Activated T-cell treated with anti-CD3 and anti-CD28 coated beads, Interleukin-2, amount 50 U/mL, for 1 hour (primary cell): ENCODE measurements at places on chromosomes 5 and 9.

GRCh38 chr9:34994260-34994899 lies 4.8 kb downstream of the DNAJB5 start:
- DNase-seq, result no peak

DNA sequence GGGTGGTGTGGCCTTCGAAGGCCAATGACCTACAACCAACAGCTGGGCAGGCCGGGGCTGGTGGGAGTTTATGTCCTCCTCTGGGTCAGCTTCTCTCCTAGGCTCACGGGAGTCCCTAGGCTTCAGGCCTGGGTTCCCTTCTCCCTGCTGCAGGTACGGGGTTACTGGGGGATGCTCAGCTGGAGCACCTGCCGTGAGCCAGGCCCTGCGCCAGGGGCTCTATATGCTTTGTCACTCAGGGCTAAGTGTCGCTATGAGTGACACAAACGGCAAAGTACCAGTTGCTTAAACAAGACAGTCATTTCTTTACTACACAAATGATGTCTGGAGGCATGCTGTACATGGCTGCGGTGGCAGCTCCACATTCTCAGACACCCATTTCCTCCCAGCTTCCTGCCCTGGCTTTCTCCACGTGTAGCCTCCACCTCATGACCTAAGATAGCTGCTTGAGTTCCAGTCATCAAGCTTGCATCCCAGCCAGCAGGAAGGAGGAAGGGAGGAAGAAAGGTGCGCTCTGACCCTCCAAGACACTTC lies 22.5 kb upstream of the NINJ1 start:
- DNase-seq, result no peak

DNA sequence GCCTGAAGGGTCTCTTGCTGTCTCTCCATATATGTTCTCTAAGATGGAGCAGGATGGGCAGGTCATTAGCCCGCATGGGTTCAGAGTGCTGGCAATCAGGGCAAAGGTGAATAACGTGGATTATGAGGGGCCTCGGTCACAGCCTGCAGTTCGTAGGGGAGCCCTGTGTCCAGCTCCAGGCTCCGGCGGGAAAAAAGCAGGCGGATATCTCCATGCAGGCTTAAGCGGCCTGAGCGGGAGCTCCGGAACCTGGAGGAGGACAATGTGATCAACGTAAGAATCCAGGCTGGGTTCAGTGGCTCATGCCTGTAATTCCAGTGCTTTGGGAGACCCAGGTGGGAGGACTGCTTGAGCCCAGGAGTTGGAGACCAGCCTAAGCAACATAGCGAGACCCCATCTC lies 2.2 kb upstream of the STOML2 start:
- no peak for DNase-seq

- no peak for DNase-seq
Measured at GRCh38 chr5:89827960-89828359, 581.6 kb downstream of the CETN3 start.

DNA sequence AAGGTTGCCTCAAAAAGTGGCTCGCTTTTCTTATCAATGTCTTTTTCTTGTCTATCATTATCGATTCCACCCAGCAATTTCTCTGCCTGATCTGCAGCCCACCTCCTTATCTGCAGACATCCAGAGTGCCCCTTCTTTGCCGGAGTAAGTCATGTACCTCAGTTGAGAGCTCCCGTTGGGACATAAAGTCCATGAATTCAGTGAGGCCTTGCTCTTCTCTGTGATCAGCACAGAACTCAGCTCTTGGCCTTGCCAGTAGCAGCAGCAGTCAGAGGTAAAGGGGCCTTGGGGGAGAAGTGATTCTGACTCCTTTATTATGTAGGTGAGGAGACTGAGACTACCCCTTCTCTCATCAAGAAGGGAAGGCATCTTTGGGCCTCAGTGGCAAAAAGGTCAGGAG lies 24.9 kb upstream of the DCAF12 start:
- no peak for DNase-seq

DNA sequence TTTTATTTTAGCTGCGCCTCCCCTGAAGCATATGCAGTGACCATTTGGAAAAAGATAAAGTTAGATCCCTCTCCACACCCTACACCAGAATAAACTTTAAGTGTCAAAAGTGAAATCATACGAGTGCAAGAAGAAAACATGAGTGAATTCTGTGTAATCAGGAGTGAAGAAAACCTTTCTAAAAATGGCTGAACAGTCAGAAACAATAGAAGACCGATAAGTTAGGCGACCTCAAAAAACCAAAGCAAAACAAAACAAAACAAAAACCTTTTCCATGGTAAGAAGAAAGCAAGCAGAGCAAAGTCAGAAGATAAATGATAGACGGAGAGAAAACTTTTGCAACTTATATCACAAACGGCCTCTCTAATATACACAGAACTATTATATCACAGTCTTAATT lies 16.6 kb upstream of the TSC1 start:
- no peak for DNase-seq

GRCh38 chr9:93267091-93267541 lies 83.2 kb downstream of the WNK2 start:
- DNase-seq, result no peak

- no peak for DNase-seq
Measured at GRCh38 chr9:8728910-8729309, 929.3 kb upstream of the DMAC1 start.

DNA sequence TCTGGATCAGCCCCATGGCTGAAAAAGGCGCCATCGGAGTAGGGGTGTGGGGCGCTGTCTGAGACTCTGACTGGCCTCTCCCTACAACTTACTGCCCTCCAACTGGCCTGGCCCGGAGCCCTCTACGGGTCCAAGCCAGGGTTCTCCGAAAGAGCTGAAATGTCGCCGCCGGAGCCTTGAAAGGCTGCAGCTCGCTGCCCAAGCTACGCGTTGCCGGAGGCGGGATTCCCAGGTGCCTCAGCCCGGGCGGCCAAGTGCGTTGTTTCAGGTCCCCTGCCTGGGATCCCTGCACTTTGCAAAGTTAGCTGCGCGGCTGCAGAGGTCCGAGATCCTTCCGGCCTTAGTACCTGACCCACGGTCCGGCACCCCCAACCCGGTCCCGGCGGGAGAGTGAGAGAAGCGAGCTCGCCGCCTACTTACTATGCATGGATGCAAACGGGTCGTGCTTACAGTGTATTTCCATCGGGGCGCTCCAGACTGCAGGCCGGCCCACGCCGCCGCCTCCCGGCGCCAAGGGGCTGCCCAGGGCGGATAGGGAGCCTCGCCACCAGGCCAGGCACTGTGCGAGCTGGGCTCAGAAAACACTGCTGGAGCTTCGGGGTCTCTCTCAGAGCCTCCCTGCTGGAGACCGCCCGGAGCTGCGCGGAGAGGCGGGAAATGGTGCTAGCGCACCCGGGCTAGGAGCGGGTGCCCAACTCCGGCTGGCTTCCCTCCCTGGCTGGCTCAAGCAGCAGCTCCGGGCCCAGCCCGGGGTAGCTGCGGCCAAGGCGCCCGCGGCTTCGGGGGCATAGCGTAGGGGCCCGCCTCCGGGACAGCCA lies 7.7 kb downstream of the PAX5 start:
- DNase-seq, result peak; percentile 26

DNA sequence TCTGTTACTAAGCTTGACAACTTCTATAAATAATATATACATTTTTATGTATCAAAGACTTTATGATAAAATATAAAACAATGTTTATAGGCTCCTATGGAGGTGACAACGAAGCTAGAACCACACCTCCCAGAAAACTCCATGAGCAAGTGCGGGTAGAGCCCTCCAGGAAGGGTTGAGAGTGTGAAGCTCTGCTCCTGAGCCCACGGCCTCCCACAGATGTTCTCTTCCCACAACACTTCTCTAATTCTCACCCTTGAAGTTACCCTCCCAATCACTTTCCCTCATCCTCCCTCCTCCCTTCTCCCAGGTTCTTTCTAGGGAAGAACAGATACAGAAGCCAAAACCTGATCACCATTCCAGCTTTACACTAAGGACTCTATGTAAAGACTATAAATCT lies 427.6 kb downstream of the SPOCK1 start:
- no peak for DNase-seq

DNA sequence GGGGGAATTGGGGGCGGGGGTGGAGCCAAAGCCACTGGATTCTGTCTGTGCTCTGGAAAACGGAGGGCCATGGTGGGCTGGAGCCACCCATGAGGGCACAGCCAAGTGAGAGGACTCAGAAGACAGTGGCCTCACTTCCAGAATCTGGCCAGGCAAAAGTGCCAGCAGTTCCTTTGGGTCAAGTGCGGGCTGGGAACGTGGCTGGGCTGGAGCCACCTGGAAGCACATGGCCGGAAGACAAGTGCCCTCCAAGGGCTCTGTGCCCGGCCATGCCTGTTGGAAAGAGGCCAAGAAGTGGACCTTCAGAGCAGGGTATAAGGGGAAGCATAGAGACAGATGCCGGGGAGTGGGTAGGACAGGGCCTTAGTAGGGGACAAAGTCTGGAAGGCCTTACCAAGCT lies 11.7 kb upstream of the SH3PXD2B start:
- no peak for DNase-seq

DNA sequence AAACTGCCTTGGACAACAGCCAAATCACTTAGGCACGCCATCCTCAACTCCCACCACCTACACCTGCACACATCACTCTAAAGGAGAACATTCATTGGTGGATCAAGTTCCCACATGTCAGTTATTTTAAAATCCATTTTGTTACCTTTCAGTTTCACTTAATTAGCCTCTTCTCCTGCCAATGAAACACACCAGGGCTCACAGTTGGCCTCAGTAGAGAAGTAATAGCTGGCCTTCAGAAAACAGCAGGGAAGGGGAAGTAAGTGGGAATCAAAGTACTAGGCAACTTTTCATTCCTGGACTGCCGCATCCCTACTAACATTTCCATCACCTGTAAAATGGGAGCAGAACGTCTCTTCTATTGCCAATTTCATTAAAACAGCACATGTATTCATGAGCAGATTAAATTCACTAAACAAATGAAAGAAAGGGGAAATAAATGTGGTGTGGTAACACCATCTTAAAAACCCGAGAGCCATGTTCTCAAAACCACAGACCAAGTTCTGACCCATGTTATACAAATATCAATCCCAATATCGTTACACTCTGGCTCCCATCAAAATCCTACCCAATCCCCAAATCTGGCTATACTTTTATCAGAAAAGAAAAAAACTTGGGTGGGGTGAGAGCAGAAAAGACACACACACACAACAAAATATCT lies 1.7 kb downstream of the SIL1 start:
- DNase-seq, result no peak

DNA sequence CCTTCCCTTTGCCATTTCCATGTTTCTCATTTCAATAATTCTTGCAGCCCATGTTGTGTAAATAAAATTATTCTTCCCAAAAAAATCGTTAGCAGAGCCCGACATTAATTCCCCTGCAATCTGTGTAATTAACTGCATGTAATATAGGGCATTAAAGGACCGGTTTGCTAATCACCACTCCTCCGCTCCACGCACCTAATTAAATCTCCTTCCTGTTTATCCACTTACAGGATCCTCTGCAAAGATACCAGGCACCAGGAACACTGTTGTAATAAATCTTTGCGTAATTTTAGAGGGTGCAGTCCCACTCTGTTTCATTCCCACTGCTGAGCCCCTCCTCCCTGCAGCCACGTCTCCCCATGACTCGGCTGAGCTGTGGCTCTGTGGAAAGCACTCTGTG lies 105.0 kb upstream of the PPP1R26 start:
- no peak for DNase-seq

DNA sequence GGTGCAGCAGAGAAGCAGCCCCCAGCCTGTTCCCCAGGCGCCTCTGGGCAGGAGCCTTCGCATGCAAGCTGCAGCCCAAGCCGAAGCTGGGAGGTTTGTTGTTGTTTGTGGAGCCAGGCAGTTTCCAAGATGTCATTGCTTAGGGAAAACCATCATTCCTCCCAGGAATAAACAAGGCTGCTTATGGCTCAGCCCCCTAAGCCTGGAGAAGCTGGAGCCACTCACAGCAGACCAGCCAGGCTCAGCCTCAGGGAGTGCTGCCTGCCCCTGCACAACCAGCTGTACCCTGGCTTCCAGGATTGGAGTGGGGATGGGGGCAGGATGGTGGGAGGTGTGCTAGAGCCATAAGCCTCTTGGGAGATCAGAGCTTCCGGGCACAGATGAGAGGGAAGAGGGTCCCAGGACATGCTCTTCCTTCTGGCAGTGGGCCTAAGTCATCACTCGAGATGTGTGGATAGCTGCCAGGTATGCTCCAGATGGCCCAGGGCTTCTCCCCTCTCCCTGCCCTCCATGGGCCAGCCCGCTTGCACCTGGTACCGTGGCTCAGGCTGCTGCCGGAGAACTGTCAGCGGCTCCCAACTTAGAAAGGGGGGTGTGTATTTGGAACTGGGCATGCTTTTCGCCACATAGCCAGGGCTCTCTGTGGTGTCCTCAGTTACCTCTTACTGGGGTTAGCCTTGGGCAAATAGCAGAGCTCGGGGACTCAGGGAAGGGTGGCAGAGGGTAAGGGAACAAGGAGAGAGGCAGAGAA lies 105.2 kb downstream of the RGS3 start:
- DNase-seq, result peak; percentile 7

GRCh38 chr5:43061352-43062075 lies 21.4 kb upstream of the ANXA2R start:
- no peak for DNase-seq

DNA sequence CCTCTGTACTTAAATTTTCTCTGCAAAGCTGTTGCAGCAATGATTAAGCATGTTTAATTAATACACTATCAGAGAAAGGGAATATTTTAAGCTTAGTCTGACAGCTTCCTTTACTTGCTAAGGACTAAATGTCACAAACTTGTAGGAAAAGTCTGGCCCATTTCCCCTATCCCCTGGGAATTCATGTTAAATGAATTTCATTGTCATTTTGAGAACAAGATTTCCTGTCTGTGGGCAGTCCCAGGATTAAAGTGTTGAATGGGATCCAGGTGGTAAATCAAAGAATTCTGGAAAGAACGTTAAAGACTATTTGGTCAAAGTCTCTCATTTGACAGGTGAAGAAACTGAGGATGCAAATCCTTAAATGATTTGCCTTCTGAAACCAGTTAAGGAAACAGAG lies 214.8 kb downstream of the MPDZ start:
- no peak for DNase-seq

DNA sequence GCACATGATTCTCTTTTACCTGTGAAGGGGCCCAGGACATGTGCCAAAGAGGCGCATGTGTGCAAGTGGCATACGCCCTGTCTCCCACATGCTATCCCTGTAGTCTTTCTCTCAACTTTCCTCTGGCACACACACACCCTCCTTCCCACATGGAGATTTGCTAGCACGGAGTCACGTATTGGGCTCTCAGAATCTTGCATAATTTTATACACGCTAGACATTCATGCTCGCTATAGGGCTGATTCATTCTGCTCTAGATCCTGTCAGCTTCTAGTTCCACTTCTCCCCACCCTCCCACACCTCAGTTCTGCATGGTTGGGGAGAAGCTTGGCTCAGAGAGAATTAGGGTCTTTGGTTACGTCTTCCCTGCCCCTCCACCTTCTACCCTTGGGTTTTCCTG lies 72.8 kb downstream of the CD180 start:
- DNase-seq, result no peak

GRCh38 chr5:16033187-16033925 lies 146.2 kb downstream of the MARCHF11 start:
- no peak for DNase-seq
